ENCODE measurements at places on chromosomes 7 and 10.

GRCh38 chr10:104762793-104763192 is 121.7 kb downstream of the SORCS3 start:
- DNase-seq, result no peak

- DNase-seq, result no peak
These were observed 21.2 kb upstream of the SLC16A12 start for GRCh38 chr10:89556600-89556999.

- no peak for DNase-seq
These were observed 352.7 kb downstream of the CXCL12 start for GRCh38 chr10:44032216-44032615.

DNA sequence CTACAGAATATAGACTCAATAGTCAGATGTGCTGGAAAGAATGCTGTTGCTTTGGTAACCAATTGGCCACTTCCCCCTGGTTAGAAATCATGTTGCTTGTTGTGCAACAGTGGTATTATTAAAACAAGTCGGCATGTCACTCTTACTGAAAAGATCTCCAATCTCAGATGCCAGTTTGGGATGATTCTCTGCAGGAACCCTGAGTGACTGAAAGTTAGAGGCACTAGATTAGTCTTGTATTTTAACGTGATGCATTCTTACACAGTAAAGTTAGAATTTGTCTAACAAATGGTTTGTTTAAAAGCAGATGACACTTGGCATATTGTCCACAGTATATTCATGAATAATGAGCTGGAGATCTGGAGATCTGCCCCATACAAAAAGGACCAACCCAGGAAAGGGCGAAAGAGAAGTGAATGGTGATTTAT is 287.6 kb downstream of the TWIST1 start:
- DNase-seq, result no peak

DNA sequence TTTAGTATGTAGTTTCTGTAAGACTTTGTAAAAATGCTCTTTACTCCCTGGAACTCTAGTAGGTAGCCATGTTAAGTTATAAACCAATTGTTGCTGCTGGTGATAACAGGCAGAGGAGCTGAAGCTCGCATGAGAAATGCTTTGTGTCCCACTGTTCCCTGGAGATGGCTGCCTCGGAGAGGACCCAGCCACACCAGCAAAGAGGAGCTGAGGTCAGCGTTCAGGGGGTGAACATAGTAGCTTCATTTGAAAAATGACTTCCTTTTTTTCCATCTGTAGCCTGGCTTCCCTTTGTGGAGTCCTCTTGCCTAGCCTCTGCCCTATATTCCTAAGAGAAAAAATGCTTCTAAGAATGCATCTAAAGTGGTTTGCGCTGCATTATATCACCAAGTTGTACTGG is 20.3 kb downstream of the CELF2 start:
- DNase-seq, result no peak

DNA sequence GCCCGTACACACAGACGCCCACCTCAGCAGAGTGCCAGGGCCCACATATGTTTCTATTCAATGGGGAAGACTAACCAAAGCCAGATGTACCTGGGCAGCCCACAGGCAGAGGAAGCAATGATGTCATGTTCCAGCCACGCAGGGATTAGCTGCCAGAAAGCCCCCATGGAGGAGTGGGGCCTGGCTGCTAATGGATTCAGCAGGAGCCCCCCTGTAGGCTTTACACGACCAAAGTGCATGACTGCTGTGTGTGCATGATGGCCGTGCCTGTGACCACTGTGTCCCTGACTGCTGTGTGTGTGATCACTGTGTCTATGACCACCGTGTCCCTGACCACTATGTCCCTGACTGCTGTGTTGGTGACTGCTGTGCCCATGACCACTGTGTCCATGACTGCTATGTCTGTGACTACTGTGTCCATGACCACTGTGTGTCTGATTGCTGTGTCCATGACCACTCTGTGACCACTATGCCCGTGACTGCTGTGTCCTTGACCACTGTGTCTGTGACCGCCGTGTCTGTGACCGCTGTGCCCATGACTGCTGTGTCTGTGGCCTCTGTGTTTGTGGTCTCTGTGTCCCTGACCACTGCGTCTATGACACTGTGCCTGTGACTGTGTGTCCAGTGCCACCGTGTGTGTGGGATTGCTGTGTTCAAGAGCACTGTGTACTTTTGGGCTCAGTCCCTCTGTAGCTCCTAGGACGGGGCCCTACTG is 409.3 kb downstream of the RPS24 start:
- no peak for DNase-seq

- peak; percentile 55 for DNase-seq
These were observed 31.1 kb upstream of the EZH2 start for GRCh38 chr7:148915211-148915610.
